ENCODE measurements at places on chromosomes 4 and X. TPM values are rescaled to one million over a fixed set of nuclear protein-coding genes. Genes with fewer than 3 reads are reported as not detected.

The HTATSF1 gene
- total RNA-seq, result 48.3 TPM

The SYNPO2 gene
- total RNA-seq, result 1.0 TPM

The IL9R gene
- 0.22 TPM for total RNA-seq

The SATL1 gene
- not detected for total RNA-seq

The SSX2B gene
- total RNA-seq, result not detected

The NKX6-1 gene
- total RNA-seq, result 0.44 TPM

The ERAS gene
- 0.10 TPM for total RNA-seq

All from A549 treated with Hydrocortisone at 1 μM for 4 hours (cell line).